ENCODE measurements at places on chromosomes 12 and 14. TPM values are rescaled to one million over a fixed set of nuclear protein-coding genes. Genes with fewer than 3 reads are reported as not detected.

- peaks cover 36% of the 10 kb centered on the region for H3K4me1 ChIP-seq
- H3K36me3 ChIP-seq = peaks cover 16% of the 10 kb centered on the region
- peak overlapping the region; percentile 100 for H3K4me3 ChIP-seq
- DNase-seq = no peak
Measured at GRCh38 chr12:124915239-124916236, 1.1 kb upstream of the UBC start.

DNA sequence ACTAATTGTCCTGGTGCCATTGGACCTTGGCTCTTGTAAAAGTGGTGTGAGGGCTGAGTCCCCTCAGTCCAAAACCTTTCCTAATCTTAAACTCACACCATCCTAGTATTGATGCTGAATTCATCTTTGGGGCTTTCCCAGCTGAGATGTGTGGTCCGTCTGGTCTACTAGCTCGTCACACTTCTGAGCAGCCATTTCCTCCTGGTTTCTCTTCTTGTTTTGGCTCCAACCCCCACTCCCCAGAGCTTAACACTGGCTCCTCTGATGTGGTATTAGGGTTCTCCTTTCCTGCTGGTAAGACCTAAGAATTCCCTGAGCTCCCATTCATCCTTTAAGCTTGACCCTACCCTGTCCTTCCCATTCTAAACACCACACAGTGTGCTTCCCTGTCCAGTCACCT, 900.6 kb downstream of the VRK1 start:
- DNase-seq = no peak
- no peaks in the 10 kb centered on the region for H3K4me1 ChIP-seq
- no peaks in the 10 kb centered on the region for H3K36me3 ChIP-seq

- H3K4me3 ChIP-seq = no peak overlapping the region
- no peaks in the 10 kb centered on the region for H3K36me3 ChIP-seq
- DNase-seq = no peak
- H3K27me3 ChIP-seq = no peaks in the 10 kb centered on the region
Measured at GRCh38 chr12:92938638-92939037, 9.5 kb upstream of the EEA1 start.

DNA sequence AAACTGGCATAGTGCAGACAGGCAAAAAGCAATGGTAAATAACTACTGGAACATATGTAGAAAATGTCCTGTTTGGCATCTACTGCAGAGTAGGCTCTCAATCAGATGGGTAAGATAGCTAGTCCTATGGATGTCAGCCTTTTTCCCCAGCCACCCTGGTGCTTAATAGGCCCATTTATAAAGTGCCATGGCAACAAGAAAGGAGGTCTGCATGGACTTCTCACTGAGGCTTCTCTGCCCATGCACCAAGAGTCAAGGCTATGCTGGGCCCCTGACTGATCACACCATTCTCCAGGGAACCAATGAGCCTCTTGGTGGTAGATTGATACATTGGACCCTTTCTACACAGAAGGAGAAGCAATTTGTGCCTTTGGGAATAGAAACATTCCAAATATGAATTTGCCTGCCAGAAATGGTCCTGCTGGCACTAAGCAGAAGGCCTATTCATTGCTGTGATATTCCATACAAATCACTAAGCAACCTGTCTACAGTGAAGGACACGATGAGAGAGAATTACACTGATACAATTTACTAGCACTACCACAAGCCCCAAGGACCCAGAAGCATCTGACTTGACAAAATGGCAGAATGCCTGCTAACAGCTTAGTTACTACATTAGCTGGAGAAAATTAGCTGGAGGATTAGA, 43.8 kb downstream of the RESF1 start:
- no peaks in the 10 kb centered on the region for H3K27me3 ChIP-seq
- no peak overlapping the region for H3K4me3 ChIP-seq
- H3K27ac ChIP-seq = no peak overlapping the region
- H3K36me3 ChIP-seq = peaks cover 18% of the 10 kb centered on the region

DNA sequence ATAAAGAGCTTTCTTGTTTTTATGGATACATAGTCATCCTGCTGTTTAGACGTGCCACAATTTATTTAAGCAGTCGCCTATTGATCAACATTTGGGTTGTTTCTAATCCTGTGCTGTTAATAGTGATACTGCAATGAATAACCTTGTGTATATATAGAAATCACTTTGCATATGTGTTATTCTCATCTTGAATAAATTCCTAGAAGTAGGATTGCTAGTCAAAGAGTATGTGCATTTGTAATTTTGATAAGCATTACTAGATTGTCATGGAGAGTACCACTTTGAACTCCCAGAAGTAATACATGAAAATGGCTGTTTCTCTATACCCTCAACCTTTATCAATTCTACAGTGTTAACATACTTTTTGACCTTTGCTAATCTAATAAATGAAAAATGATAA, 44.9 kb upstream of the KCNH3 start:
- H3K4me3 ChIP-seq = no peak overlapping the region
- H3K27me3 ChIP-seq = no peaks in the 10 kb centered on the region

DNA sequence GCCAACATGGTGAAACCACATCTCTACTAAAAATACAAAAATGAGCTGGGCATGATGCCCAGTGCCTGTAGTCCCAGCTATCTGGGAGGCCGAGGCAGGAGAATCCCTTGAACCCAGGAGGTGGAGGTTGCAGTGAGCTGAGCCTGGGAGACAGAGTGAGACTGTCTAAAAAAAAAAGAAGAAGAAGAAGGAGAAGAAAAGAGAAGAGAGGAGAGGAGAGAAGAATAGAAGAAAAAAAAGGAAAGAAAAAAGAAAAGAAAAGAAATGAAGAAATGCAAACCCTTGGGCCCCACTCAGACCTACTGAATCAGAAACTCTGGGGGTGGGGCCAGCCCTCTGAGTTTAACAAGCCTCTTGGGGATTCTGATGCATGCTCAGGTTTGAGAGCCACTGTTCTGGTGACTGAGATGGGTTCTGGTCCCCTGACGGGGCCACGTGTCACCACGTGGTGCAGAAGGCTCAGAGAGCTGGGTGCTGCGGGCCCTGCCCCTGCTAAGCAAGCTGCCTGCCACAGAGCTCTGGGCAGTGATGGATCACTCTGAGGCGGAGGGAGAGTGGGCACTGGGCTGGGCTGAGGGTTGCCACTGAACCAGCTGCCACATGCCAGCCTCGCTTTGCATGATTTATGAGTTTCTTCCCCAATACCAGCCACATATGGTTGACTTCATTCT, 37.5 kb downstream of the ERH start:
- H3K4me1 ChIP-seq = peaks cover 10% of the 10 kb centered on the region
- no peak overlapping the region for H3K27ac ChIP-seq
- no peak for DNase-seq
- no peaks in the 10 kb centered on the region for H3K27me3 ChIP-seq

DNA sequence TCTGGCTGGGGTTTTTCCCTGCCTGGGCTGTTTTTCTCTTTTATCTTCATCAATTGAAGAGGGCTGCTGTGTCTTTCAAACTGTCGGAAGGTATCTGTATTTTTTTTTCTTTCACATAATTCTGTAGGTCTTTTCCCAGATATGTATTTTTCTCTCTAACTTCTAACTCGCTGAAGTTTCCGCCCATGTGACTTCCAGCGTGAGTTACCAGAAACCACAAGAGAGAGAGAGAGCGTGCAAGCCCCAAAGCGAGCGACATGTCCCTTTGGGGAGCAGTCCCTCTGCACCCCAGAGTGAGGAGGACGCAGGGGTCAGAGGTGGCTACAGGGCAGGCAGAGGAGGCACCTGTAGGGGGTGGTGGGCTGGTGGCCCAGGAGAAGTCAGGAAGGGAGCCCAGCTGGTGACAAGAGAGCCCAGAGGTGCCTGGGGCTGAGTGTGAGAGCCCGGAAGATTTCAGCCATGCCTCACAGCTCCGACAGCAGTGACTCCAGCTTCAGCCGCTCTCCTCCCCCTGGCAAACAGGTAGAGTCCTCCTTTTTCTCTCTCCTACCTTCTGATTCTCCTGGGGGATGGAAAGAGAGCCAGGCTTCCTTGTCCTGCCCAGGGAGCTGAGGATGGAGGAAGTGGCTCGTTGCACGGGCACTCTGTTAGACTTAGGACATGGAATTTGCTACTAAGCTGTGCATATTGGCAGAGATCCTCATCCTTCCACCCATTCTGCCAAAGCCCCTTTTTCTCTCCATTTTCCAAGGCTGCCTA, at the start of gene BATF:
Gene BATF (plus strand): TSS at position 246 of the 759 bp plus-strand sequence. CDS start 214 bp downstream, at position 460.
- no peak within 1 kb of the TSS for H3K27ac ChIP-seq
- H3K4me1 ChIP-seq = no peaks in the 10 kb centered on the region
- H3K36me3 ChIP-seq = no peaks in the 10 kb centered on the region
- no peak for DNase-seq
- H3K27me3 ChIP-seq = no peaks in the 10 kb centered on the region

DNA sequence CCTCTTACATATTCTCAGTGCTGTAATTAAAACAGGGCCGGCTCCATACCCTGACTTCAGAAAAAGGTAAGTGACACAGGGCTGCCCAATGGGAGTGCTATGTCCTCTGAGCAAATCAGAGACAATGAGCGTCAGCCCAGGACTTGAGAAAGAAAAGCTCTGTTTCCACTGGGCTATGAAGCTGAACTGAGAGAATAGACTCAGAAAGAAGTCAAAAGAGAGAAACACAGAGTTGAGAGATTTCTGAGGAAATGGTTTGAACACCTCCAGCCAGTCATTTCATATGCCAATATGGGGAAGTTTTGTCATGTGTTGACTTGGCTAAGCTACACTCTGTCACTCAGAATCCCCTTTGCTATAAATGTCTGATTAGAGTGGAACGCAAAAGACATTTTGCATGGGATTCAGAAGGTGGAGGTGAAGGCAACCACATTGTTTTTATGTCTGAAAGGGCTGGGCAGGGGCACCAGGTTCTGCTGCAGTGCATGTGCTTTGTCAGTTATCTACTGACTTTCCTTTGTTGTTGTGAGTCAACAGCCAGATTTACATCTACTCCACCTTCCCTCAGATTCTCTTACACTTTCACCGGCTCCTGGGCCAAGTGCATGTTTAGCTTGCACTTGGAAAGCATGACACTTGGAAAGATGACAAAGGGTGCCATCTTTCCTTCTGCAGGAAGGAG, 313.3 kb downstream of the DUSP6 start:
- DNase-seq = no peak
- no peaks in the 10 kb centered on the region for H3K4me1 ChIP-seq
- no peaks in the 10 kb centered on the region for H3K27me3 ChIP-seq
- H3K4me3 ChIP-seq = no peak overlapping the region

- H3K4me3 ChIP-seq = no peak overlapping the region
- no peaks in the 10 kb centered on the region for H3K4me1 ChIP-seq
- DNase-seq = no peak
- no peaks in the 10 kb centered on the region for H3K27me3 ChIP-seq
- peak overlapping the region; percentile 37 for H3K27ac ChIP-seq
Measured at GRCh38 chr12:62693376-62694050, 226.9 kb downstream of the MON2 start.

DNA sequence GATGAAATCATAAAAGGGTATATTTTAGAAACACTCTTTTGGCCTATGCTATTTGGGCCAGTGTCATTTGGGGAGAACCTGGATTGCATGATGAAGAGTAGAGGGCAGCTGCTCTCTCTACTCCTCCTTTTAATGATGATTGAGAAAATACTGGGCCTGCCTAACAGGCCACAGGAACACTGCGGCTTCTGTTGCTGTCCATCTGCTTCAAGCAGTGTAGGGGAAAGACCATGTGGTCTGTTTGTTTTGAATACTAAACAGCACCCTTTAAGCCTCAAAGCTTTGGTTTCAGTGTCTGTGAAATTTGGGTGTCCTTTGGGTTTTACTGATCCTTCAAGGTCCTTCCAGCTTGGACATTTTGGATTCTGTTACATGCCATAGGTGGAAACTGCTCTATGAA, 78.0 kb downstream of the TTC6 start:
- no peak overlapping the region for H3K4me3 ChIP-seq
- no peaks in the 10 kb centered on the region for H3K36me3 ChIP-seq
- H3K27me3 ChIP-seq = no peaks in the 10 kb centered on the region
- DNase-seq = peak; percentile 9
- H3K4me1 ChIP-seq = no peaks in the 10 kb centered on the region

DNA sequence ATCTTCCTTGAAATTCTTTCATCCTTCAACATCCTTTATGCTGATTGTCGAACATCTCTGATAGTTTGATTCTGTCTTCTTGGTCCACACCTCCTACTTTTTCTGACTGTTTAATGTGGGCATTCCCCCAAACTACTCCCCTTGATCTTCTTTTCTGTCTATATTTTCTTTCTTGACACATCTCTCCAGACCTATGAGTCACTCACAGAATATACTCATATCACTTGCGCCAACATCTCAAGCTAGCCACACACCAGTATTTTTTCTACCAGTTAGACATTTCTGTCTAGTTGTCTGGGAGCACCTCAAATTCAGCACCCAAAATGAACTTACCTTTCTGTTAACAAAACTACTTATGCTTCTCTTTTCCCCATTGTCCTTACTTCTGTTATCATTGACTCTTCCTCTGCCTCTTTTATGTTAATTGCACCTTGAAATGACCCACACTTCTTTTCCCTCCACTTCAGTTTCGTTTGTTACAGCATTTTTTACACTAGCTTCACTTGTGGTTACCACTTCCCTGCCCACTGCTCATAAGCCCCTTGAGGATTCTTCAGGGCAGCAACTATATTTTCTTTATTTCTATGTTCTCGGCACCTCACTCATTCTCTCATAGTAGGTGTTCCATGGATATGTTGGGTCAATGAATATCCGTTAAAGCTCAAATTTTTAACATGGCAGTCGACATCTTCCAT, 33.5 kb downstream of the TSHR start:
- no peak overlapping the region for H3K4me3 ChIP-seq
- no peak for DNase-seq

GRCh38 chr12:71041476-71041875, 116.3 kb downstream of the TSPAN8 start:
- no peaks in the 10 kb centered on the region for H3K36me3 ChIP-seq
- DNase-seq = no peak
- H3K27ac ChIP-seq = no peak overlapping the region
- no peak overlapping the region for H3K4me3 ChIP-seq
- no peaks in the 10 kb centered on the region for H3K27me3 ChIP-seq

The KRT2 gene
- total RNA-seq = 0.30 TPM

The FGF6 gene
- total RNA-seq = not detected

The RSRC2 gene
- total RNA-seq = 98.2 TPM

The DPY19L2 gene
- total RNA-seq = 48.8 TPM

The TPPP2 gene
- total RNA-seq = 0.44 TPM

All from spinal cord (tissue), 10 donors.